Ammon's horn (tissue), 1 donor: ENCODE measurements at places on chromosomes 7 and 10.
A peak's percentile ranks its signal among the peaks of the same experiment; 100 is the strongest.

DNA sequence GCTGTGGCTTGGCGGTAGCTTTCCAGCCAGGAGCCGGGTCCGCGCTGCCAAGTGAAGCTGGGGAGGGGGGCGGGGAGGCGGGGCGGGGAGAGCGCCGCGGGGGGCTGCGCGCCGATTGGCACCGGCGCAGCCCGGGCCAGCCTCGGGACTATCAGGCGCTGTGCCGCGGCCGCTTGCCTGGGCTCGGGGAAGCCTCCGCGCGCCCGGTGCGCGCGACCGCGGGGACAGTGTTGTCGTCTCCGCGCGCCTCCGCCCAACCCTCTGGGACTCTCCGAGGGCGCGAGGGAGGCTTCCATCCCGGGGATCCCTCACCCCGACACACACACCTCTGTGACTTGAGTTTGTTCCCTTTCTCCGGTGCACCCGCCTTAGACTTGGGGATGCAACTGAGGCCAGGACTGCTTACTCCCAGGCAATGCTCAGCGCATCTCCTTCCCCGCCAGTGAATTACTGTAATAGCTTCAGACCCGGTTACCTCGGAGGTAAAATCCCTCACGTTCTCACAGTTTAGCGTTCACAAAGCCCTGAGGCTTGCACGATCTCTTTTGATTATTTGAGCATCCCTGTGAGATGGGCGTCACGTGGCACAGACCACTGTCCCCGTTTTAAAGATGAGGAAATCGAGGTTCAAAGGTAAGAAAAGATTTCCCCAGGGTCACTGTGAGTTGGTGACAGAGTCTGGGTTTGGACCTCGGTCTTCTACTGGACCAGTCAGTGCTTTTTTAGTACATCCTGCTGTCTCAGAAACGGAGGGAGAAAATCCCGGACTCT is at the start of gene NKX1-2:
Gene NKX1-2 (minus strand): TSS at position 24 of the 771 bp plus-strand sequence. CDS start 92 bp downstream, outside the sequence.
- no peak for DNase-seq

DNA sequence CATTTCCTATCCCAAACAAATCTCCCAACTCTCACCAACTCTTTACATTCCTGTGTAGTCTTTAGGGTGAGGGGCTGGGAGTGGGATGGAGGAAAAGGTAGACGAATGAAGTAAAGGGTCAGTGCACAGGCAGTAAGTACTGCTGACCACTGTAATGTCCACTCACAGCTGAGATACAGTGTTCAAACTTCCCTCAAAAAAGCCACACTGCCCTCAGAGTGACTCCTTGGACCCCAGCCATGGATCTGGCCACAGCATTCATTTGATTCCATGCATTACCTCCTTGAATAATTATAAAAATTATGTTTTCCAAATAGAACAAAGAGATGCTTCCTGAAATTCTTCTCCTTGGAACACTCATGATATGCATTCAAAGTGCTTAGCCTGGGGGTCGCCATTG is 19.8 kb upstream of the HIPK2 start:
- DNase-seq: no peak

DNA sequence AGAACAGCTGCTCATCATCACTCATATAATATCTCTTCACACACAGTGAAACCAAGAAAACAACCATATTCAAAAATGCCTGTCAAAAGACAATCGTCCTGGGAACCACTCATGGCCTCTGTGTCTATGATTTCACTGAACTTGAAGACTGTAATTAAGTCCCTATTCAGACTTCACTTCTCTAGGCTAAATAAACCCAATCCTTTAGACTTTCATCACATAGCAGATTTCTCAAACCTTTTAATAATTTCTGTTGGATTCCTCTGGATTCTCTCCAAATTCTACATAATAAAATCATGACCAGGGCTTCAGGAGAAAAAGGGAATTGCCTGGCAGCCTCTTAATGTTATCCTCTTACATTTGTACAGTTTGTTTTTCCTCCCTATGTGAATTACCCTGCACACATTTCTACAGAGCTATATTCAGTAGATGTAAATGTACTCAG is 201.1 kb downstream of the LRRN3 start:
- no peak for DNase-seq

- DNase-seq: no peak
Observed at GRCh38 chr10:29810816-29811215, 176.0 kb upstream of the SVIL start.

- peak; percentile 75 for DNase-seq
Observed at GRCh38 chr10:61096056-61096455, 152.1 kb upstream of the RHOBTB1 start.

DNA sequence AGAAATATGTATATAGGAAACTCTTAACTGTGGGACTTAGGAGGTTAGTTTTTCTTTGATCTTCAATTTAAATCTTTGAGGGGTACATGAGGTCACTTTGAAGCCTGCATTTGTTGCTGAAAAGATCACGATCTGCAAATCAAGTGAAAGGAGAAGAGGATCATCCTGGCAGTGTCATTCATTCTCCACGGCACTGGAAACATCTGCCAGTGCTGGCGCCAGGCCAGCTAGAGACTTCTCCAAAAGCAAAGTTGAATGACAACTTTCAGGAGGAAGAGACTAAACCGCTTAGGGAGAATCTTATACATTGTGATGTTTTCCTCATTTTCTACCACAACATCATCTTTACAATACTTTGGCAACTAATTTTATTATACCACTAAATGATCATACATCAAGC is 42.5 kb downstream of the MRC1 start:
- peak; percentile 69 for DNase-seq
